ENCODE measurements at places on chromosomes 4 and X.

- no peak for DNase-seq
Measured at GRCh38 chrX:34749896-34750295, 92.8 kb upstream of the TMEM47 start.

- no peak for DNase-seq
Measured at GRCh38 chr4:129240816-129241215, 144.9 kb downstream of the C4orf33 start.

GRCh38 chr4:30601070-30601865 lies 118.9 kb upstream of the PCDH7 start:
- no peak for DNase-seq

DNA sequence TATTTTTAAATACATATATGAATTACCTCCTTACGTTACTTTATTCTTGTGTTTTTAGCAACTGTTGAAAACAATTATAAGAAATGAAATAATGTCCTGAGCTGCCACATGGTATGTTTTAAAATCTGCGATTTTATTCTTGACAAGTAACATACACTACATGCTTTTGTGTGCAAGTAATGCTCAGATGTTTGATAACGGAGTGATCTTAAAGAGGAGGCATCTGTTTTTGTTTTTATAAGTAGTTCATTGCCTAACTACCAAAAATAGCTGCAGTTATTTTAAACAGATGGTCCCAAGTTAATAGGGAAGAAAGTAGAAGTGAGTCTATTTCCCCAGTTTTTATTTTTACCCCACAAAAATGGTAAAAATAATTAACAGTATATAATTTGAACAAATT lies 55.2 kb downstream of the GAB1 start:
- DNase-seq = no peak

GRCh38 chrX:115173181-115173580 lies 16.0 kb upstream of the RBMXL3 start:
- DNase-seq = no peak

GRCh38 chr4:180190382-180190781 lies 2052.8 kb upstream of the TENM3 start:
- DNase-seq = no peak

DNA sequence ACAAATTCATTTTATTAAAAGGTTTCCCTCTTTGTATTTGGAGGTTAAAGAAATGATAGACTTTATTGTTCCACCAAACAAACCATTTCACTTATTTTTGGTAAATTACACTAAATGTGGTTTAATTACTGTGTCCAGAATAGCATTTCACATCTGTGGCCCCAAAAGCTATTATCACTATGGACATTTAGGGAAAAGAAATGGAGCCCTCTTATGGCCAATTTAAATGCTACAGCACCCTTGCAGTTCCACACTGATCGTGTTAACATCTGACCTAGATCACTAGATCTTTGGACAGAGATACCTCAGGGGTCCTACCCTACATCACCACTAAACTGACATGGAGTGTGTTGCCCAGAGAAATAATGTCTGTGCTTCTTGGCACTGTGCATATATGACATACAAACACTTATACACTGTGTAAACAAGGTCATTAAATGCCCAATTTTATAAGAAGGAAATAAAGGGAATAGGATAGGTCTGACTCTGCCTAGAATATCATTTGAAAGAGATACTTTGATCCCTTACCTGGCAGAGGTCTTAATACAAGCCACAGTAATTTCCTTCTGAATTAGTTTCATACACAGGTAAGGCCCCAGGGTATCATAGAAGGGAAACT lies 163.9 kb downstream of the KDR start:
- DNase-seq = no peak

GRCh38 chr4:37648084-37648817 lies 37.9 kb downstream of the RELL1 start:
- DNase-seq = no peak

DNA sequence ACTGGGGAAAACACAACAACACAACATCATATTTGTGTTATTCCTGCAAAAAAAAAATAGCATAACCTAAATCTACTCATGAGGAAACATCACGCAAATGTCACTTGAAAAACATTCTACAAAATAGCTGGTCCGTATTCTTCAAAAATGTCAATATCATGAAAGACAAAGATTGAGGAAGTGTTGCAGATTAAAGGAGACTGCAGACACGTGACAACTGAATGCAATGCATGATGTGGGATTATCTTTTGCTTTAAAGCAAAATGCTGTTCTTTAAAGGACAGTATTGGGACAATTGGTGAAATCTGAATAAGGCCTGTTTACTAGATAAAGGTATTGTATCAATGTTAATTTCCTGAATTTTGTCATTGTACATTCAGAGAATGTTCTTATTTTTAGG lies 157.7 kb downstream of the SMIM20 start:
- DNase-seq = no peak

DNA sequence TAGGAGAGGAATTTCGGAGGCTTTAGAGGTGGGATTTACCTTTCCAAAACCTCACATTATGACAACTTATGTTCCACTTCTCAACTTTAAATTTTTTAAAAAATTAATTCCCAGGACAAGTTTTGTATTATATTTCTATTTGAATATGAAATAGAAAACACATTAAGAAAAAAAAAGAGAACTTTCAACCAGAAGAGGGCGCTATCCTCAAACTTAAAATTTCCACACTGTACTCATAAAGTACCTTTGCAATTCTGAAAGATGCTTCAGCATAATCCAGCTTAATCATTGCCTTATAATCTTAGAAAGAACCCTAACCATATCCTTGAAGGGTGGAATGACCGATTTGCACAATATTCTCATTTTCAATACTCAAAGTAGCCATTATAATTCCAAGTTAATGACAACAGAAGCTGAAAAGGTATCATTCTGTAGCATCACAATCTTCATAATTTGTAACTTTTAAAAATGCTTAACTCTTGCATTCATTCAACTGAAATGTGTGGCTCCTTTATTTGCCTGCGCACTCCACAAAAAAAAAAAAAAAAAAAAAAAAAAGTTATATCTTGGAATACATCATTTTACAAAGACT lies 158.0 kb downstream of the KCNIP4 start:
- DNase-seq = no peak

DNA sequence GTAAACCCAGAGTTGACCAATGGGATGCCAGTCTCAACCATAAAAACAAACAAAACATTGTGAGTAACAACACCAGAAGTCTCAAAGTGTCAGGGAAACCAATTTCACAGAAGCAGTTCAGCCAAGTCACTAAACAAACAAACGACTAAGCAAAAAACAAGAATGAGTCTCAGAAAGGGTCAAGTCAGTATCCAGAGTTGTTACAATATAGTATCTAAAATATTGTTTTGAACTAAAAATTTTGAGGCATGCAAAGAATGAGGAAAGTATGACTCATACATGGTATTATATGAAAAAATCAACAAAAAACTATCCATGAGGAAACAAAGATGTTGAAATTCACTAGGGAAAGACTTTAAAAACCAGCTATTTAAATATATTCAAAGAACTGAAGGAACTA lies 70.6 kb downstream of the AR start:
- no peak for DNase-seq

DNA sequence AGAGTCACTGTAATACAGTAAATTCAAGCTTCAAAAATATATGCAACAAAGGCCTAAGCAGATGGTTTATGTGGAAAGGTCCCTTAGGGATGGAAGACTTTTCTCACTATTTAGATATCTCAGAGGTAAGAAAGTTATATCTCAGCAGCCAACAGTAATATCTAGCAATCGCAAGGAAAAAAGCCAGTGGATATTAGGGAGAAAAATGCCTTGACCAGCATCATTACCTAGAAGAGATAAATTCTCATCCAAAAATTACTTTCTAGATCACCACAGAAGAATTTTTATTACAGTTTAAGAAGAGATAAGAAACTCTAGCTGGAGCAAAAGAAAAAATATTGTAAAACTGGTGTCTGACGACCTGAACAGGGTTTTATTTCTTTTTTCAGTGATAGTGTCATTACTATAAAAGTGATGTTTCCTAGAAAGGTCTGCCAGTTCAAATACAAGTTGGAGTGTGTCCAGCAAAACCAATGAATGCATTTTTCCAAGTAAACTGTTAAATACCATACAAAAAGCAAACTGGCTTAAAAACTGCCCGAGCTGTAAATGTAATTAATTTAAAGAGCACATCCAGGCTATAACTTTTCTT lies 100.0 kb downstream of the ATP11C start:
- DNase-seq = no peak

DNA sequence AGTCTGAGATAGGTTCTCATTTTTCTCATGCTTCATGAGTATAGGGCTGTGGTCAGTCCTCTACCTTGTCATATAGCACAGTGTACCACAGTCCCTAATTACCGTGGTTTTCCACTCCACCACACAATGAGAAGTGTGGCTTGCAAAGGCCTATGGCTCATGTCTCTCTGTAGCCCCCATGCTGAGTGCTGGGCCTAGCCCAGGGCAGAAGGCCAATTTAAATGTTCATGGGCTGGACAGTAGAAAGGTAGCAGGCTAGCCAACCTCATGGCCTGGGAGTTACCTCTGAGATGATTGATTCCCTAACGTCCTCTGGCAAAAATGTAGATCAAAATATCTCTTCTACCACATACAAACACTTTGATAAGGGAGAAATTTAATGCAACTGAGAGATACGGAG lies 222.5 kb downstream of the AFF2 start:
- DNase-seq = no peak

DNA sequence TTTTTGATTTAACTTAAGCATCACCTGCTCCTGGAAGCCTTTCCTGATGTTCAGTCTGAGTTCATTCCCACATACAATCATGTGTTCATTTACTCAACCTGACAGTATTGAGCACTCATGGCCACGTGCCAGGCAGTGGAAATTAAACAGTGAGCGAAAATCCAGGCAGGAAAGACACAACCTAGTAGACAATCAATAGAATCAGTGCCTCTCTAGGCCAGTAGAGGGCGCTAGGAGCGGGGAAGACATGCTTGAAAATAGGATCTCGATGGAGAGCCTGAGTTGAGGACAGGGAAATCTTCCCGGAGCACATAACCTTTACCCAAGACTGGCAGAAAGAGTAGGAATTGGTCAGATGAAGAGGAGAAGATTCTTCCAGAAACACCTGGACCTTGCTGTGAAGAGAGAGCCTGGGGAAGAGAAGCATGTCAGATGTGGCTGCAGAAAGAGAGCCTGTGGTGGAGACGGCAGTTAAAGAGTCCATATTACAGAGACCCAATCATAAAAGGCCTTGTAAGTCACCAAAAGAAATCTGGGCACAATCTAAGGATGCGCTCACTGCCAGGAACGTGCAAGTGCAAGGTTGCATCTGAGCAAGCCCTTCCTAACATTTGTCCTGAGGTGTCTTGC lies 103.5 kb downstream of the LDB2 start:
- DNase-seq = no peak

DNA sequence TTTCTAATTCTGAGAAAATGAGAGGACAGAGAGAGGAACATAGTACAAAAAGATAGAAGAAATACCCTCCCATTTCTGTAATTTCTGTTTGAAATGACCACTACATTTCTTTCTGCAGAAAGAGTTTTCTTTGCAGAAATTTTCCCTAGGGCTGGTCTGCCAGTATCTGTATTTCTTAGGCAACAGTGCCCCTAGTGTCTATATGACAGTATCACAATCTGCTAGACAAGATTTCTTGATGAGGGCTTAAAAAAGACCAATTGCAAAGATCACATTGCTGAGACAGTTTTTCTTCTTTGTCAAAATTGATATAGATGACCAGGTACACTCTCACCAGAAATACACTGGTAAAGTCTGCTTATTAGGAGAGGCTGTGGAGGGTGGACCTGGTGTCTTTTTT lies 81.0 kb upstream of the ZDHHC15 start:
- no peak for DNase-seq

GRCh38 chrX:81489987-81490386 lies 288.1 kb downstream of the SH3BGRL start:
- DNase-seq = no peak

DNA sequence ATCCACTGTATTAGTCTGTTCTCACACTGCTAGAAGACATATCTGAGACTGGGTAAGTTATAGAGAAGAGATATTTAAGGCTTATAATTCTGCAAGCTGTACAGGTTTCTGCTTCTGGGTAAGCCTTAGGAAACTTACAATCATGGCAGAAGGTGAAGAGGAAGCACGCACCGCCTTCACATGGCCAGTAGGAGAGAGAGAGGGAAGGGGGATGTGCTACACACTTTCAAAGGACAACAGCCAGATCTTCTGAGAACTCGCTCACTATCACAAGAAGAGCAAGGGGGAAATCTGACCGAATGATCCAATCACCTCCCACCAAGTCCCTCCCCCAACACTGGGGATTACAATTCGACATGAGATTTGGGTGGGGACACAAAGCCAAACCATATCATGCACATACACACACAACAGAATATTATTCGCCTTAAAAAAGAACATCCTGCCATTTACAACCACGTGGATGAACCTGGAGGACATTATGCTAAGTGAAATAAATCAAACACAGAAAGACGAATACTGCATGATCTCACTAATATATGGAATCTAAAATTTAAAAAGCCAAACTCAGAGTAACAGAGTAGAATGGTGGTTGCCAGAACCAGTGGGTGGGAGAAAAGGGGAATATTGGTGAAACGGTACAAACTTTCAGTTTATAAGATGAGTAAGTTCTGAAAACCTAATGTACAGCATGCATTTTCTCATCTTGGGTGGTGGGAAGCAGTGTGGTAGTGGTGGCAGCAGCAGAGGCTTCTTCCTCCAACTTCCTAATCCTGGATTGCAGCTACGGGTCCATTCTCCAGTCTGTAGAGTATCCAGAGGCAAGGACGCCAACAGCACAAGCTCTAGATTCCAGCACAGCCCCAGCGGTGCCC lies 12.8 kb downstream of the FRYL start:
- DNase-seq = no peak

DNA sequence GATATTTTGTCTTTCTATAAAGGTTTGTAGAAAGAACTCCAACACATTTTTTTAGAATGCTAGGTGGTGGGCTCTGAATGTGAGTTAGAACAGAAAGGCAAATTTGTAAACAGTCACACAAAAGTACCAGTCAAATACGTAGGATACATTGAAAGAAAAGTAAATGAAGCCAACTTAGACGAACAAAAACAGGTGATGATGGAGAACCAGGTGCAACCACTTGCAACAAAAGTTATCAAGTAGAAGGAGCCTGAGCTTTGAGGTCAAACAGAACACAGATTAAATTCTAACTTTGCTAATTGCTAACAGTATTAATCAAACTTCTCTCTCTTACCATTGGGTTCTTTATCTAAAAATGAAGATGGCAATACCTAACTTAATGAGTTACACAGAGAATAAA lies 62.7 kb upstream of the DAPP1 start:
- no peak for DNase-seq

DNA sequence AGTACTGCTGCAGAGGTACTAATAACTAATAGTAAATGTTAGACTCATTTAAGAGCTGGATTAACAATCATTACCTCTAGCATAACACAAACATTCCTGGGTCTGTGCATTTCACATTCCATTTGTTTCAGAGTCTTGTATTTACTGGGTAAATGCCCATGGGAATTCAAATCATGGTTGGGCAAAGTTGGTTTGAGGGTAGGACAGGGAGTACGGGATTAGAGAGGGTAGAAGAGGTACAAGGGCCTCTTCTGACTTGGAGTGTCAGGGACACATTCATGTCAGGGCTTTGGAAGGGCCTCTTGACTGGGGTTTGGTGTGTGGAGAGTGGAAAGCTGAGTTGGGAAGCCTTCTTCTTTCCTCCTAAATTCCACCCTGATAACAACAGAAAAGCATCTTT lies 65.9 kb downstream of the WWC2 start:
- no peak for DNase-seq

All from stimulated activated CD8-positive, alpha-beta memory T cell treated with anti-CD3 and anti-CD28 coated beads, Interleukin-12 subunit alpha, Interleukin-12 subunit beta, amount 100 ng/mL, for 4 hours (primary cell).